ENCODE measurements at places on chromosomes 6 and 20.

DNA sequence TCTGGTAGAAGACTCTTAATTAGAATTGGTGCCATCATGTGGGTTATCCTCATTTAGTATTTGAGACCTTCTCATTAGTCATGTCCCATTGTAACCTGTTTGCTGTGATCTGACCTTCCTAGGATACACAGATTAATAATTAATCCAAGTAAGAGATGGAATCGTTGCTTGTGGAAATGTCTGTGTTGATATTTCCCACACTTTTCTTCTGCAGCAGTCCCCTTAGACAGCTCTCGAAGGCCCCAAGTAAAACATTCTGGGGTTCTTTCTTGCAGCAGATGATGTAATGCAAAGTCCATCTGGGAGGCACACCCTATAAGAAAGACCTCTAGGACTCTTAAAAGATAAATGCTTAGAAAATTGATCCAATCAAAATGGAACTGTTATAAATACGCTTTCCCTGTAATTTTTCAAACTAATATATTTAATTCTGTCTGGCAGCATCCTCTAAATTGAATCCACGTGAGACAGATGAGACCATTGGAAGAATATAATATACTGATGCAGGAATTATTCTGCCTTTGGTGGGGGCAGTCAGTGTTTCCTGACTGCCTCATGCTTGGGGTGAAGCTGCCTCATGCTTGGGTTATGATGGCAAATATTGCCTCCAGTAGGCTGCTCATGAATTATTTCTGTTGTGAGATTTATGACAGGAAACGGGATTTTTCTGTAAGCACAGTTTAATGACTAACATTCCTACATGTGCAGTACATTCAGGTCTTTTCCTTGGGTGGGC, 54.5 kb upstream of the ARMC2 start:
- DNase-seq: no peak

DNA sequence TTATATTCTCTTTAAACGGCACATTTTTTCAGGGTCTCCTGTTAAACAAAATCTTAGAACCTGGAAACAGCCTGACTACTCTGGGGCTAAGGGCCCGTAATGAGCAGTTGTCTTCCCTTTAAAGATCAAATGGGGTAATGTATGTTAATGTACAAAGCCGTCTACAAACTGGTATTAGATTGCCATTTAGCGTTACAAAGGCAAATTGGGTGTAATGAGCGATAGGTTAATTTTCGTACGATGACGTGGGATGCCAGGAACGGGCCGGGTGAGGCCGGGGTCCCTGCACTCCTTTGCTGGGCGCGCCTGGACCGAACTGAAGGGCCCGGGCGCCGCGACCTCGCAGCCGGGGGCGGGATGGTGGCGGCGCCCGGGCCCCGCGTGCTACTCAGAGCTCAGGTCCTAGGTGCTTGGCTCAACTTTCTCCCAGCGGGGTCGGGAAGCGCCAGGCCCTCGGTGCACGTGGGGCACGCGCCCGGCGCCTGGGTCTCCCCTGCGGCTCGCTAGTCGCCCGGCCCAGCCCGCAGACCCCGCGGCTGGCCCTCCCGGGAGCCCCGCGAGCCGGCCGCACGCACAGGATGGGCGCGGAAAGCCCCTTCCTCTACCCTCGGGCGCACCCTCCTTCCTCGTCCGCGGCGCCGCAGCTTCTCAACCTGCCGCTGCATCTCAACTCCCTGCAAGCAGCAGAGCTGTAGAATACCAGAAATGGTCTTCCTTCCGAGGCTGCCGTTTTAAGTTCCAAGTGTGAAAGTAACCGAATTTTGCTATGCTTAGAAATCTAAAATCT, 5.9 kb downstream of the NKX2-4 start:
- no peak for DNase-seq

- DNase-seq: no peak
Observed at GRCh38 chr6:70903665-70904452, 53.0 kb downstream of the B3GAT2 start.

DNA sequence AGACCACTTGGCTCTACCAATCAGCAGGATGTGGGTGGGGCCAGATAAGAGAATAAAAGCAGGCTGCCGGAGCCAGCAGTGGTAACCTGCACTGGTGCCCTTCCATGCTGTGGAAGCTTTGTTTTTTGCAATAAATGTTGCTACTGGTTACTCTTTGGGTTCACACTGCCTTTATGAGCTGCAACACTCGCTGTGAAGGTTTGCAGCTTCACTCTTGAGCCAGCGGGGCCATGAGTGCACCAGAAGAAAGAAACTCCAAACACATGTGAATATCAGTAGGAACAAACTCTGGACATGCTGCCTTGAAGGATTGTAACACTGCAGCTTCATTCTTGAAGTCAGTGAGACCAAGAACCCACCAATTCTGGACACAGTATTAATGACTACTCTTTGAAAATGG, 89.9 kb upstream of the MBOAT1 start:
- DNase-seq: no peak

GRCh38 chr6:18893540-18894269, 506.6 kb downstream of the RNF144B start:
- DNase-seq: no peak

GRCh38 chr20:34557936-34558319, 590 bp upstream of the MAP1LC3A start:
- DNase-seq: no peak

DNA sequence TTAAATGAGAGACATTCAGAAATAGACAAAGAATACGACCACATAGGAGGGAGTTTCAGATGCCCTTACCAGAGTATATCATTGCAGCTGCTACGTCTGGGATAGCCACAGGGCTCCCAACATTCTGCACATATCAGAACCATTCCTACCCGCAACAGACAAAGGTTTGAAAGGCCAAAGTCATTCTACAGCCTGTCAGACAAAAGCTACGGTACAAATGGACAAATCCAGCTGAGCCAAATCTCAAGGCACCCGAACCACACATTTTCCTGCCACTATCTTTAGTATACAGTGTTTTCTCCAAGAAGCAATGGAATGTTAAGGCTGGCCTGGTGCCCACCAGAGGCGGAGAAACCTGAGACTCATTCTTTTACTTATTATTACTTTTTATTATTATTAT, 30.5 kb upstream of the LYRM2 start:
- no peak for DNase-seq

DNA sequence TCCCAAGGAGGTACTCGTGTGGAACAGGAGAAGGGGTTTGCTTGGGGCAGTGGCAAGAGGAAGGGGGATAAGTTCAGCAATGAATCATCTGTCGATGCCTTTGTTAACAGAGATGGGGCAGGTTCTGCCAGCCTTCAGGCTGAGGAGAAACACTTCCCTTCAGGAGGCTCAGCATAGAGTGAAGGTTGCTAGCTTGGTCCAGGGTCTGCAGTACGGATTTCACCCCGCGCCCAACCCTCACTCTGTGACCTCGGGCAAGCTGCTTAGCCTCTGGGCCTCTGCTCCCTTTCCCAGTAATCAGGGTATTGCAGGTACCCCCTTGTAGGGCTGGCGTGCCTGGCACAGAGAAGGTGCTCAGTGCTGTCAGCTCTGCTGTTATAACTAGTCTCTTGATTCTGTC, 7.5 kb downstream of the CAPN11 start:
- no peak for DNase-seq

- no peak for DNase-seq
Observed at GRCh38 chr20:36314734-36315544, 8.8 kb downstream of the DLGAP4 start.

DNA sequence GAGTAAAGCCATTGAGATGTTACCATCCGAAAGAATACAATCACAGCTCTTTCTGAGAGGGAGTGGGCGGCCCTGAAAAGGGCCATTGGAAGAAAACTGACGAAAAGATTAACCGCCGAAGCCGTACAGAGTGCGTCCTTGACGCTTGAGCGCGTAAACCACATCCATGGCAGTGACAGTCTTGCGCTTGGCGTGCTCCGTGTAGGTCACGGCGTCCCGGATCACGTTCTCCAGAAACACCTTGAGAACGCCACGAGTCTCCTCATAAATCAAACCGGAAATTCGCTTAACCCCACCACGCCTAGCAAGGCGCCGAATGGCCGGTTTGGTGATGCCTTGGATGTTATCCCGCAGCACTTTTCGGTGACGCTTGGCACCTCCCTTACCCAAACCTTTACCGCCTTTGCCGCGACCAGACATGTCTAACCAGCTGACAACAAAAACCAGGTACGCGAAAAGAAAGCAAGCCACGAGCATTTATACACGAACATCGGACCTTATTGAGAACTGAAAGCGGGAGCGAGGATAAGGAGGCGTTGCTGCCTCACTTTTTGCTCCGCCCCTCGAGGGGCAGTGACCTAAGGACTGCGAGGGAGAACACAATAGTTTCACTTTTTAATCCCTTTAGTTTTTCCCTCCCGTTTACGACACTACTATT, 60.3 kb upstream of the HFE start:
- peak; percentile 81 for DNase-seq
